ENCODE measurements at places on chromosomes 7 and 10.

GRCh38 chr10:43211030-43211429 lies 55.8 kb downstream of the RASGEF1A start:
- DNase-seq = no peak

DNA sequence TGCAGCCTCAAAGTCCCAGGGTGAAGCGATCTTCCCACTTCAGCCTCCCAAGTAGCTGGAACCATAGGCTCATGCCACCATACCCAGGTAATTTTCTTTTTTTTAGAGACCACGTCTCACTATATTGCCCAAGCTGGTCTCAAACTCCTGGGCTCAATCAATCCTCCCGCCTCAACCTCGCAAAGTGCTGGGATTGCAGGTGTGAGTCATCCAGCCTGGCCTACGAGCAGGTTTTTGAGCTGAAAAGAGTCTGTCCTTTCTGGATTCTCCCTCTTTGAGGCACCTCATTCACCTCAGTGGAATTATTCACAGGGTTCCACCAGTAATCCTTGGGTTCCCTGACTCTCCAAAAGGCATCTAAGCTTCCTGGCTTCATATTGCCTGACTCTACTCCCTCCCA lies 7.6 kb upstream of the LEP start:
- no peak for DNase-seq

- DNase-seq = no peak
These were observed 213.1 kb downstream of the PHTF2 start for GRCh38 chr7:78011642-78012041.

- DNase-seq = no peak
These were observed 4.6 kb upstream of the CFAP46 start for GRCh38 chr10:132946806-132947546.

DNA sequence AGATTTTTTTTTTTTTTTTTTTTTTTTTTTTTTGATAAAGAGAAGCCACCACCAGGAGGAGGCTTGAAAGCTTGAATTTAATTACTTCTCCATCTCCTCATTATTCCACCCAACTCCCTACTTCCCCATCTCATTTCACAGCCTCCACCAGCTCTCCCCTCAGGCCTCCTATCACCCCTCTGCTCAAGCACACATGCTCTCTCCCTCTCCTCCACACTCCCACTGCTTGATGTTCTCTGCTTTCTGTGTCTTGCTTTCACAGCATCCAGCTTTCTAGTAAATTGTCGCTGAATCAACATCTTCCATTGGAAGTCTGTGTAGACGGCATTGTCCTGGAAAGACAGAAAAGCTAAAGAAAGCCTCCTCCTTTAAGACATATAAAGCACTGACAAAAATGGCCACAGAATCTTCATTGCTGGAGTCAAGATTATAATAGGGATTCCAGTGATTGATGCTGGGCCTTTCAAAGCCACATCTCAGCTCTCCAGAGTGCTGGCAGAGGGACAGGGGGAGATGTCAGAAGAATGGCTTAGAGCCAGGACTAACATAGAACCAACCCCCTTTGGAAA lies 58.3 kb downstream of the DOCK4 start:
- DNase-seq = peak; percentile 13

- no peak for DNase-seq
These were observed 53.8 kb downstream of the SMURF1 start for GRCh38 chr7:99089914-99090629.

GRCh38 chr10:91924212-91925021 lies 847 bp downstream of the BTAF1 start:
- no peak for DNase-seq
